Fibroblast of mammary gland (primary cell): ENCODE measurements at places on chromosomes 7 and 10.
A peak's percentile ranks its signal among the peaks of the same experiment; 100 is the strongest.

GRCh38 chr7:124940306-124940705 lies 10.7 kb upstream of the POT1 start:
- peak; percentile 15 for DNase-seq

DNA sequence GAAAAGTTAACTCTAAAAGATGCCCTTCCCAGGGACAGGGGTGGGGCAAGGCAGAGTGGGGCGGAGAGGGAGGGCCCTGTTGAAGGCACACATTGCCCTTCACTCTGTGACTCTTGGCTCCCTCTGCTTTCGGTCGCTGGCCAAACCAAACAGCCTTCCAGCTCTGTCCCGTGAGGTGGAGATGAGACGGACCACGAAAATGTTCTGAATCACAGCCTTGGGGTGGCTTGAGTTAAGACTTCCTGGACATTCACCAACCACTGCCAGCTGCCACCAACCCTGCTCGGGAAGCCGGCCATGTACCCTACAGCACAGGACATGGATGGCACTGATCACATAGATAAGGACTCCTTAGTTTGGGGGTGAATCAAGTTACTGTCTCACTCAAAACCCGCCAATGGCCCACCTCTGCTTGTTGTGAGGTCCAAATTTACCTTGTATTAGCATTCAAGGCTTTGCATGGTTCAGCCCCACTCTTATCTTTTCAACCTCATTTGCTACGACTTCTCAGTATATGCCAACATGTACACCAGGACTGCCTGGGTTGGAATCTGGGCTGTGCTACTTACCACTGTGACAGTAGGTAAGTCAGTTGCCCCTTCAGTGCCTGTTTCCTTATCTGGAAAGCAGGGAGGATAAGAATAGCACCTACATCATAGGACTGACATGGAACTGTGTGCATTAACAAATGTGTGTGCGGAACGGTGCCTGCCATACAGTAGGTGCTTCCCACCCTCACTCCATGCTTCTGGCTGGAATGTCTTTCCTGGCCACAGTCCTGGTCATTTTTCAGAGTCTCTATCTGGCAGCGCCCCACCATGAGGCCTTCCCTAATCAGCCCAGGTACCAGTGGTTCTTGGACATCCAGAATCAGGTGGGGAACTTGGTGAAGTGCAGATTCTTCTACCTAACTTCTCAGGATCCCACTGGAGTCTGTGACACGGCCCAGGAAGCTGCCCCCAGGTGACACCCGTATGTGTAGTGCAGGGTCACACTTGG lies 28.0 kb downstream of the ITPRIP start:
- peak; percentile 97 for DNase-seq

- no peak for DNase-seq
Measured at GRCh38 chr7:41385996-41386395, 316.9 kb downstream of the INHBA start.

DNA sequence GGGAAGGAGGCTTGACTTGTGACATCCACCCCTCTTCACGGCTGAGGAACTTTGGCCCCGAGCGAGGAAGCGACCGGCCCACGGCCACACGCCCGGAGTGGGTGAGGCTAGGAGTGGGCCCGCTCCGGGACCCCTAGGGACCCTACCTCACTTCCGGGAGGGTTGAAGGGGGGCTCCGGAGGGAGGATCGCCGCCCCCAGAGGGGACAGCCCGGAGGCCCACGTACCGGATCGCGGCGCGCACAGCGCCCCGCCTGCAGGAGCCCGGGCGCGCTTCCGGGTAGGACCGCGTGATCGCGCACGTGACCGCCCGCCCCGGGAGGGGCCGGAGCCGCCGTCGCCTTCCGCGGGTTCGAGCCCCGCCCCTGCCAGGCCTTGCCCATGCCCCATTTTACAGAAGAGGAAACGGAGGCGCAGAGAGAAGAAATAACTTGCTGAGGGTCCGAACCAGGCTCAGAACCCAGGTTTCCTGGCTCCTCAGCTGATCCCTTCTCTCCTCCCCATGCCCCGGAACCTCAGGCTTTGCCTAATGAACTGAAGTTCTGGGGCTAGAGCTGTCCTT lies at the start of gene HPS1:
TSS of gene HPS1 (minus strand) at position 275 of the 561 bp plus-strand sequence. CDS start 3,695 bp downstream, outside the sequence.
- peak; percentile 60 for DNase-seq
